ENCODE measurements at places on chromosomes 12 and 14.

GRCh38 chr14:101250336-101250947 lies 310.9 kb upstream of the DIO3 start:
- DNase-seq: no peak

DNA sequence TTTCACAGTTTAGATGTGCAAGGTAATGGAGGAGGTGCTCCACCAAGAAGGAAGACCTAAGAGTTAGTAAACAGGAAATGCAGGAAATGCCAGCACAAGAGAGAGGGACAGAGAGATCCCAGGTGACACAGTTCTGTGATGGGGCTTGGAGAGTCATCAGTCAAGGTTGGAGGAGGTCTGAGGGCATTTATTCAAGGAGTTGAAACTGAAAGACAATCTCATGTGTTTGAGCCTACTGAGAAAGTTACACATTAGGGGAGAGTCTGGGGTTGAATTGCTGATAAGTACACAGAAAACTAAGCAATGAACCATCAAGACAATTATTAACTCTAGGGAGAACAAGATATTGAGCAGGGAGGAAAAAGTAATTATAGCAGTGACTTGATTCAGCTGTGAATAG lies 138.5 kb downstream of the ANO6 start:
- no peak for DNase-seq

GRCh38 chr12:118763234-118763633 lies 218.1 kb upstream of the SRRM4 start:
- no peak for DNase-seq

- DNase-seq: no peak
Measured at GRCh38 chr14:65042296-65042695, 55.6 kb downstream of the FNTB start.

DNA sequence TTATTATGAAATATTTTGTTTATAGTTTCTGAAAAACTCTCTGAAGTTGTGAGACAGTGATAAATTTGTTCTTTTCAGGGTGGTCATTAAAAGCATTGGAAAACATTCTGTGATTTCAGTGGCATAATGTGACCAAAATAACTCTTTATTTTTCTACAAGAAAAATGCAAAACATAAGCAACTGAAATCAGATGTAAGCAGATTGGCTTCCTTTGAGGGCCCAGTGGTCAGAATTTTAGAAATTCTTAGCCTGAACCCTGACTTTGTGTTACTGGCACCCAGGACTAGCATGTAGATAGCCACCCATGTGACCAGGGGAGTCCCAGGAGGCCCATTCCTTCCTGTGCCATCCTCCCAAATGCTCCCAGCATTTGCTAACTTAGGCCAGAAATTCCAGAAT lies 145.6 kb upstream of the SLC38A2 start:
- DNase-seq: no peak

DNA sequence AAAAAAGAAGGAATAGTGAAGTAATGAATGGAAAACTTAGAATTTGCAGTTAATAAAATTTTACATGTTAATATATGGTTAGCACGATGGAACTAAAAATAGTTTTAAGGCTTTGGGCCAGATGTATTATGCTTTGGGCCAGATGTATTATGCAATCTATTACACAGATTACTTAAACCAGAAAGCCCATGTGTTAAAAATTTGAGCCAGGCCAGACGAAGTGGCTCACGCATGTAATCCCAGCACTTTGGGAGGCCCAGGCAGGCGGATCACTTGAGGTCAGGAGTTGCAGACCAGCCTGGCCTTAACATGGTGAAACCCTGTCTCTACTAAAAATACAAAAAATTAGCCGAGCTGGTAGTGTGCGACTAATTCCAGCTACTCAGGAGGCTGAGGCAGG lies 17.2 kb downstream of the IFT81 start:
- peak; percentile 80 for DNase-seq

GRCh38 chr12:56282579-56282978 lies 15.8 kb downstream of the COQ10A start:
- no peak for DNase-seq

DNA sequence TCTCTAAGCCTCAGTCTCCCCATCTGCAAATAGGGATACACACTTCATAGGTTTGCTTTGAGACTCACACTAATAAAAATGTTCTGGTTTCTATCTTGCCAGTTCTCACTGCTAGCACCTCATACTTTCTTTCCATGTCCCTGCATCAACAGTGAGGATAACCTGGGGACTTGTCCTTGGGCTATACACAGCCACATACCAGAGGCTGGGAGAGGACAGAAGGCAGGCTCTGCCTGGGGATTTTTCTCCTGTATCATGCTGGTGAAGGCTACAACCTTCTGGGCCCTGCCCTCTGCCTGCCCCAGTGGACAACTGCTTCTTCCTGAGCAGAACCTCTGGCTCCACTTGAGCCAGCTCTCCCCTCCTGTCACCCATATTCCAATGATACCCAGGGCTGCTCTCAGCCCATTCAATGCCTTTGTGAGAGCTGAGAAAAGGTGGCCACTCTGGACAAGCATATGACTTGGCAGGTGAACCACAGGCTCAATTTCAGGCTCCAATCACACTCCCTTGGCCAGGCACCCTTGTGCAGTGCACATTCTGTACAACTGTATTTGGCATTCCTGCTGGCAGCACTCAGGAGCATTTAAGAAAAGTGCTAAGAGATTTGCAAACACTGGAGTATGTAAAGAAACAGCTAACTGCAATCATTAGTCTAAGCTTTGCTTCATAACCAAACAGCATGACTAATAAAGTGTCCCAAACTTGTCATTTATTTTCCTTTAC lies 135.8 kb upstream of the VRK1 start:
- DNase-seq: no peak

DNA sequence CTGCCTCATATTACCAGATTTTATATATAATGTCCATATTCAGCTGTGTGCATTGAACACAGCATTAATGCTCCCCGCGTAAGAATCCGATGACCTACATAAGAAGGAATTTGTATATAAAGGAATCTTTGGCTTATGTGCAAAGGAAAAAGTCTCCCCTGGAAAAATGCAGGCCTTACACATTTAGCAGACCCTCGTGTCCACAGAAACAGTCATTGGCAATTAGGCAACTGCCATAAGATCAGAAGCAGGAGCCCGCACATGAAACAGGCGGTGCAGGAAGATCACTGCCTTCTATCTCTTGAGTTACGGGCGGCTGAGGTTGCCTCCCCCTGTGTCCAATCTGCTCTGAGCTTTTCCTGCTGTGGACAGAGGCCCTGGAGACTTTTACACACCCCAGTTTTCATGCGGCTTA lies 63.2 kb upstream of the RFX4 start:
- DNase-seq: no peak

- DNase-seq: no peak
Measured at GRCh38 chr12:56221232-56221756, 428 bp downstream of the RNF41 start.

DNA sequence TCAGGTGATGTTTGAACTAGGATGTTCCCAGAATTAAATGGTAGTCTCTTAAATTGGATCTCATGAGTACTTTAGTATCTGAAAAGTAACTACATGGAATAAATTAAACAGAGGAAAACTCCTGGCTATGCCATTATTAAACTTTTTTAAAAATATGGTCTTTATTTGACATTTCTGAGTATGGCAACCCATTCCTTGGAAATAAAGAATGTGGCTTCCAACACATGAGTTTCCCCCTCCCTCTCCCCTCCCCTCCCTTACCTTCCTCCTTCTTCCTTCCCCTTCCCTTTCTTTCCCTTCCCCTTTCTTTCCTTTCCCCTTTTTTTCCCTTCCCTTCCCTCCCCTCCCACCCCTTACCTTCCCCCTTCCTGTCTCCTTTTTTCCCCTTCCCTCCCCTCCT lies 940.2 kb downstream of the DIO2 start:
- no peak for DNase-seq

GRCh38 chr14:99928963-99929362 lies 135.8 kb downstream of the EML1 start:
- DNase-seq: no peak

- no peak for DNase-seq
Measured at GRCh38 chr14:69135133-69135532, 17.8 kb downstream of the DCAF5 start.

DNA sequence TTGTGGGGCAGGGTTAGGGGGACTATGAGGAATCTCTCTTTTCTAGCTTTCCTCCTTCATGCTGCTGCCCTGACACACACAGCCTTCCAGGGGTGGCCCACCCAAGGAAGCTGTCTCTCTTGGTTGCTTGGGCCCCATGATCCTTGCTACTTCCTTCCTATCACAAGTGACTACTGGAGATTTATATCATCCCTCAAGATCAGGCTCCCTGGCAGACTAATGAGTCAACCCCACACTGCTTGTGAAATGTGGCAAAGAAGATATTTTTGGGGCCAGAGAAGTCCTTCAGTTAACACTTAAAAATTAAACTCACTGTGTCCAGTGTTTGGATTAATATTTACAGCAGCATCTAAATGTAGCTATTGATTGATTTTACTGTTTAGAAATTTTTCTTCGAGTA lies 1.5 kb downstream of the OR4E1 start:
- no peak for DNase-seq

- no peak for DNase-seq
Measured at GRCh38 chr14:71022939-71023338, 115.7 kb downstream of the PCNX1 start.

- DNase-seq: no peak
Measured at GRCh38 chr12:81128930-81129554, 51.2 kb downstream of the ACSS3 start.

DNA sequence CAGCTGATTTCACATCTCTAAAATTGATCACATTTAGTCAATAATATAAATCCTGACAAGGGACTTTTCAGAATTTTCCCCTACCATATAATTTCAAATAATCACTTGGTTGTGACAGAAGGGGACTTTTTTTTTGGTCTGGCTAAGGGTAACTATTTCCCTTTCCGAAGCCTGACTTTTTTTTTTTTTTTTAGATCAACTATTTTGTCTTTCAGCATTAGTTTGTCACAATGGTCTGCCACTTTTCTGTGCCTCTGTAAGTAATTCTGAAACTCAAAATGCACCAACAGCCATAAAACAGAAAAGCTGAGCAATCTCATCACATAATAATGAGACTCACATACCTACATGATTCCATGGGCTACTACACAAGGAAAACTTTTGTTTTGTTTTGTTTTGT lies 266.4 kb downstream of the SSPN start:
- DNase-seq: no peak

DNA sequence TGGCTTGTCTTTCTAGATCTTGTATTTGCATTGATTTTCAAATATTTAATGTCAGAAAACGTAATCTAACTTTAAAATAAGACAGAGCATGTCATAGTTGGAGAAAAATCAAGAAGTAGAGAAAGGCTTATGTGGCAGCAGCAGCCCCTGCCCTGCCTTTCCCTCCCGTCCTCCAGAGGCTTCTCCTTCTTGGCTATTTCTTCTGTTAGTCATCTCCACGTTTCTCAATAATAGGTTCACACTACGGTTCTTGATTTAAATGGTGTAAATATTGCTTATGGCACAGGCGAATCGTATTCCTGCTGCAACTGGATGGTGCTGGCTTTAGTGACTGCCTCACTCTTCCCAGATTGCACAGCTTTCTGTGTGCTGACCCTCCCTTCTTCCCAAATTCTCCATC lies 42.8 kb downstream of the SLC8B1 start:
- DNase-seq: no peak

- no peak for DNase-seq
Measured at GRCh38 chr12:96354844-96355534, 45.2 kb downstream of the CDK17 start.

GRCh38 chr12:94266796-94267536 lies 118.6 kb downstream of the PLXNC1 start:
- DNase-seq: no peak

GRCh38 chr12:88313554-88313953 lies 171.4 kb downstream of the TMTC3 start:
- no peak for DNase-seq

DNA sequence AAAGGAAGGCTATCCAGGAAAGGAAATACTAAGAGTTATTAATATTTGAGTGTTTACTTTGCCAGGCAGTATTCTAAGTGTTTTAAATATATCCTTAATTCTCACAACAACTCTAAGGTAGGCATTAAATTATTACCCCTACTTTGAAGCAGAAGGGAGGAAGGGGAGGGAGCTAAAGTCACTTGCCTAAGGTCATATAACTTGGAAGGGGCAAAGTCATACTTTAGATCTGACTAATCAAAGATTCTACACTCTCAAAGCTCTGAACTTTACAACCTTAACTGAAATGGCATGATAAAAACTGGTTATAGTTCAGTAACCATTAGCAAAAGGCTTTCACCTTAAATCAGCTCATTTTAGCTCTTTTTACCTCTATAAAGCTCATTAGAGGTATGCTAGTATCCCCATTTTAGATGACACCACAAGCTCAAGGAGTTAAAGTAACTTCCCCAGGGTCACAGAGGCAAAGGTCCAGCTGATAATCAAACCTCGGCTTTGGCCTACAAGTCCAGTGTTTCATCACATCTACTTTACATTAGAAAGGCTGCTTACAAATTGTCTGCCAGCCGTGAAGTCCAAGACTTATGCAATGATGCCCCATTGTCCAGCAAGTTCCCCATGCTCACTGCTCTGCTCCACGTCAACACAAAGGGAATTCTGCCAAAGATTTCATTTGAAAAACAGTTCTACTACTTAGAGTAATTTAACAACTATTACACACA lies 223.9 kb downstream of the MED13L start:
- peak; percentile 12 for DNase-seq

- DNase-seq: no peak
Measured at GRCh38 chr12:96766232-96766631, 140.8 kb upstream of the NEDD1 start.

DNA sequence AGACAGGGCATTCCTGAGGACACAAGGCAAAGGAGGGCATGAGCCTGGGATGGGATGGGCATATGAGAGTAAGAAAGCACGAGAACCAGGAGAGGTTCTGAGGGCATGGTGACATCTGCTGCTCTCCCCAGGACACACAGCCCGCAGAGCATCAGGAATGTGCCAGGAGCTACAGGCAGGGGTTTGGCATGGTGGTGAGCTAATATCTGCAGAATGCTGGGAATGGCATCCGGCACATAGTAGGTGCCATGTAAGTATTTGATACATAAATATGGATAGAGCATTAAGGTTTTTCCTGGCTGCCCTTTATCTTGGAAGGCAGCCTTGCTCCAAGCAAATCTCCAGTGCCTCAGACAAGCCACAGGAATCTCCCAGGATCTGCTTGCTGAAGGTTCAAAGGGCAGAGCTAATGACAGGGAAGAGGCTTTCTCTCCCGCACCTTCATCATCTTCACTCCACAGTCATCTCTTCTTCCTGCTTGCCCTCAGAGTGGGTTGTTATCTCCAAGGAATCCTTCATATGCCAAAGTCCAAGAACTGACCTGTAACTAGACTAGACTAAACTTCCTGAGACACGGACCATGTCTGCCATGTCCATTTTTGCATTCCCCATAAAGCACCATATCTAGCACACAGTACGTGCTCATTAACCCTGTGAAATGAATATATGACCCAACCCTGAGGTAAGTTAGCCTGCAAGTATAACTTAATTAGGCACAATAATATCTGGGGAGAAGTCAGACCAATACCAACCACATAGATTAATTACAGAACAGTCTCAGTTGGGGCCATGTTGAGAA lies 62.0 kb upstream of the SCN8A start:
- DNase-seq: no peak

Data from ascending aorta (tissue), 2 donors.